Chondrocyte (in vitro differentiated cells): ENCODE measurements at places on chromosomes 6 and 20. TPM values are rescaled to one million over a fixed set of nuclear protein-coding genes. Genes with fewer than 3 reads are reported as not detected.

OR2H2 gene
- total RNA-seq, result not detected in 3 replicates

CRIP3 gene
- 0.47 to 0.94 TPM (median 0.72 TPM) in 3 replicates for total RNA-seq

DNA sequence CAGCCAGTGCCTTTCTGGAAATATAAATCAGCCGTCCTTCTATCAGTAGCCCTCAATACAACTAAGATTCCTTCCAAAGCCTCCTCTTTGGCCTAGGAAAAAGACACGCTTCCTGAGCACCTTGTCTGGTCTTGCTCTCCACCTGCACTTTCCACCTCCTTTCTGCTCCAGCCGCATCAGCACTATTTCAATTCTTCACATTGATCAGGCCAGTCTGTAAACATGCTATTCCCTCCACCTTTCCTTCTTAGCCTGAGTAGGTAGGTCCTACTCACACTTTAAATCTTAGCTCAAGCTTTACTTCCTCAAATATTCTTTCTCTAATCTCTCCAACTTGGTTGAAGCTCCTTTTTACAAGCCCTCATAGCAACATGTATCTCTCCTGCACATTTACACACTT, 11.4 kb downstream of the RANBP9 start:
- no peak overlapping the region for H3K4me3 ChIP-seq
- H3K36me3 ChIP-seq, result peaks cover 2% of the 10 kb centered on the region
- H3K27ac ChIP-seq, result no peak overlapping the region
- H3K27me3 ChIP-seq, result no peaks in the 10 kb centered on the region
- H3K4me1 ChIP-seq, result peaks cover 51% of the 10 kb centered on the region
- no peak for DNase-seq

DNA sequence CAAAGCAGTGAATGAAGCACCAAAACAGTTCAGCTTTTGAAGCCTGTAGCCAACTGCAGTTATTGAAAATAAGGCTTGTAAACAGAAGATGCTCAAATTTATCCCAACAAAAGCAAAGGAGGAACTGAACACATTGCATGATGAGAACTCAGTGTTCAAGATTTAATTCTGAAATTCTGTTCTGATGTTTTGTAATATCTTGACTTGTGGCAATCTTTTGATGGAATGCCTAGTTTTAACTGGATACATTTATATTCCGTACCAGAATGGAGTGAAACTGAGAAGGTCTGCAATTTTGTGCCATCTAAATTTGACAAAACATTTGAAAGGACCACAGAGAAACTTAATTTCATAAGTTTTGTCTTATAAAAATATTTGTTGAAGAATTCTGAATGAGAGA, 17.5 kb downstream of the FYN start:
- no peaks in the 10 kb centered on the region for H3K36me3 ChIP-seq
- H3K27me3 ChIP-seq, result no peaks in the 10 kb centered on the region
- no peak overlapping the region for H3K4me3 ChIP-seq

DNA sequence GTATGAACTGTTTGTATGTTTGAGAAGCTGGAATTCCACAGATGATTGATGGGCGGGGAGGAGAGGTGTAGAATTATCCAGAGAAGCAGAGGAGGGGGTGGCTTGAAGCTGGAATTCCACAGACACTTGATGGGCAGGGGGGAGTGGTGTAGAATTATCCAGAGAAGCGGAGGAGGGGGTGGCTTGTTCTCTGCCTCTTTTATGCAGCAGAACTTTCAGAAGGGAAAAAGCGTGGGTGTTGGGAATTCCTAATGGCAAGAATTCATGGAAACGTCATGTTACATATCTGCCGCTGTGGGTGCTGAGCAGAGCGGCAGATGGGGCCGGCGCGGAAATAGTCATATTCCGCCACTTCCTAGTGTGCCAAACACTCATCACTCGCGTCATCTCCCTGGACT, 167.9 kb upstream of the KCNG1 start:
- H3K4me1 ChIP-seq, result no peaks in the 10 kb centered on the region
- no peak for DNase-seq
- peaks cover 2% of the 10 kb centered on the region for H3K27me3 ChIP-seq
